ENCODE measurements at places on chromosomes 4 and X.

DNA sequence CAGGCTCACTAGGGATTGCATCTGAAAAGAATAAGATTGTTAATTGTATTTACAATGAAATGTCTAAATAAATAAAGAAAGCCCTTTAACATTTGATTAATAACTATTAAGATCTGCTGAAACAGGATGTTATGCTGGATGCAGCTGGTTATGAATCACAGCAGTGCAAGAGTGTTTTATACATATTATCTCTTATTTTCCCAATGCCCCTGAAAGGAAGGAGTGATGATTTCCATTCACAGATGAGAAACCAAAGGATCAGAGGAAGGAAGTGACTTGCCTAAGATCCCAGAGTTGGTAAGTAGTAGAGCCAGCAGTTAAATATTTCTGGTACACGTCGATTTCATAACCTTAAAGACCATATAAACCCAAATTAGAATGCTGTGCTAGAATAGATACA is 76.3 kb upstream of the ARHGAP36 start:
- DNase-seq: no peak

DNA sequence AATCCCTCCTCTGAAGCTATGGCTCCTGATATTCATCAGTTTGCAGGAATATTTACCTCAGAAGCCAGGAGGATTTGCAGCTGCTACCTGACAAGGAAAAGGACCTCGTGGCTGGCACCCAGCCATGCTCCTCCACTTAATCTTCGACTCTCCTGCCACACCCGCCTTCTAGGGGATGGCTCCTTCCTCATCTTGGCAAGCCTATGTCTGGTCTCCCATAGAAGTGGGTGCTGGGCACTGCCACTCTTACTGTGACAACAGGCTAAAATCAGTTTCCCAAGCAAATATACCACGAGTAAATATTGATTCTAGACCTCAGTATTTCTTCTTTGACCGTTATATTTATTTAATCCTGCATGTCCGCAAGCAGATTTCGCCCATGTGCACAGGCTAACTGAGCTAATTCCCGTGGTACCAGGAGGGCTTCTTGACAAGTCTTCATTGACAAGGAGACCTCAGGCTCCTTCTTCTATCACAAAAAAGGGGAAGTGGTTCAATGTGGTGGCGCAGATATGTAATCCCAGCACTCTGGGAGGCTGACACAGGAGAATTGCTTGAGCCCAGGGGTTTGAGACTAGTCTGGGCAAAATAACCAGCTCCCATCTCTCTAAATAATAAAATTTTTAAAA is 52.6 kb upstream of the DCTD start:
- DNase-seq: no peak

DNA sequence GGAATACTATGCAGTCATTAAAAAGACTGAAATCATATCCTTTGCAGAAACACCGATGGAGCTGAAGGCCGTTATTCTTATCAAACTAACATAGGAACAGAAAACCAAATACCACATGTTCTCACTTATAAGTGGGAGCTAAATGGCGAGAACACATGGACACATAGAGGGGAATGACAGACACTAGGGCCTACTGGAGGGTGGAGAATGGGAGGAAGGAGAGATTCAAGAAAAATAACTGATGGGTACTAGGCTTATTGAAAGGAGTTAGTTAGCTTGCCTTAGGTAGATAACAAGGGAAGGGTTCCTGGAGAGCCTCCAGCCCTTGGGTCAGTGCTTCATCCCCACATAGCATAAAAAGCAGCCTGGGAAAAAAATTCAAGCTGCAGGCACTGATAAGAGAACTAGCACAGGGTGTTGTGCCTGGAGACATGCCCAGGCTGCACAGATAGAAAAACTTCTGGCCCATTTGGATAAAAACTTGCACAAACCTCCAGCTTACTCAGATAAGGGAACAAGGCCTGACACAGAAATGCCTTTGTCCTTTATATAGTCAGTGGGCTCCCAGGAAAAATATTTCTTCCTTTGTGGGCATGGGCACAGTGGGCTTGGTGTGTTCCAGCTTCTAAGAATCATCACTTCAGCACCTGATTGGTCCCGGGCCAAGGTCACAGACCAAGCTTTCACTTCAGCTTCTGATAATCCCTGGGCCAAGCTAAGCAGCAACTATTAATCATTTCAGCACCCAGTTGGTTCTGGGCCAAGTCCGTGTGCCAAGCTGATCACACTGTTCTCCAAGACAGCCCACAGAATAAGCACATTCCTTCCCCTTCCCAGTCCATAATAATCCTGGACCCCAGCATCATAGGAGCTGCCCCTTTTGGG is 23.1 kb upstream of the PWWP3B start:
- no peak for DNase-seq

- no peak for DNase-seq
These were observed 387.8 kb downstream of the DCAF12L2 start for GRCh38 chrX:125778261-125778660.

- DNase-seq: no peak
These were observed 26.5 kb upstream of the CHRNA9 start for GRCh38 chr4:40308528-40309122.

GRCh38 chrX:102155806-102156179 is at the start of gene BEX5:
Gene BEX5 (minus strand): TSS chrX:102155977. CDS start chrX:102154265, 1,712 bp downstream.
- DNase-seq: peak; percentile 61

DNA sequence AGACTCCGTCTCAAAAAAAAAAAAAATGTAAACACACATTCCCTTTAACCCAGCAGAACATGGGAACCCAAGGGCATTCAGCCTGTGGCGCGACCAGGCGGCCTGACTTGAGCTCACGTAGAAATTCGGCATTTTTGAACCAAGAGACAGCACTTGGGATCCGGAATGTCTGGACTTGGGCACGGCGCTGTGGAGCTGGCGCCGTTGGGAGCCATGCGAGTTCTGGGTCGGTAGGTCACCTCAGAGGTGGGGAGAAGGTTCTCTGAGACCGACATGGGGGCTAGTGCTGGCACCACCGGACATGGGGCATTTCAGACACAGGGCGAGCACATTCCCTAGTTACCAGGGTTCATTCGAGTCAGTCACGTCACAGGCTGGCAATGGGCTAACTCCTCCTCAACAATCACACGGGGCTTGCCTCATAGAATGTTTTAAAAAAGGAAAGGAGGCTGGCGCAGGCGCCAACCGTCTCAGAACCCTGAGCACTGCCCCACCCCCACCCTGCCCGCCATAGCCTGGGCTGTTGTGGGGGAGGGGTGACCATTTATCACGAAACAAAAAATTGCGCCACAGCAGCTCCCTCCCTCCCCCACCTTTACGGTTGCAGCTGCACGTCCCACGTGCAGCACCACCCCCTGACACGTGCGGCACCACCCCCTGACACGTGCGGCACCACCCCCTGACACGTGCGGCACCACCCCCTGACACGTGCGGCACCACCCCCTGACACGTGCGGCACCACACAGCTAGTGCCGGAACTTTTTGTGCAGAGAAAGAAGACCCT is at the start of gene TEX28:
Gene TEX28 (minus strand): TSS at position 334 of the 784 bp plus-strand sequence. CDS start 3,007 bp downstream, outside the sequence.
- no peak for DNase-seq

- no peak for DNase-seq
These were observed 27.5 kb downstream of the STOX2 start for GRCh38 chr4:183932576-183932975.

DNA sequence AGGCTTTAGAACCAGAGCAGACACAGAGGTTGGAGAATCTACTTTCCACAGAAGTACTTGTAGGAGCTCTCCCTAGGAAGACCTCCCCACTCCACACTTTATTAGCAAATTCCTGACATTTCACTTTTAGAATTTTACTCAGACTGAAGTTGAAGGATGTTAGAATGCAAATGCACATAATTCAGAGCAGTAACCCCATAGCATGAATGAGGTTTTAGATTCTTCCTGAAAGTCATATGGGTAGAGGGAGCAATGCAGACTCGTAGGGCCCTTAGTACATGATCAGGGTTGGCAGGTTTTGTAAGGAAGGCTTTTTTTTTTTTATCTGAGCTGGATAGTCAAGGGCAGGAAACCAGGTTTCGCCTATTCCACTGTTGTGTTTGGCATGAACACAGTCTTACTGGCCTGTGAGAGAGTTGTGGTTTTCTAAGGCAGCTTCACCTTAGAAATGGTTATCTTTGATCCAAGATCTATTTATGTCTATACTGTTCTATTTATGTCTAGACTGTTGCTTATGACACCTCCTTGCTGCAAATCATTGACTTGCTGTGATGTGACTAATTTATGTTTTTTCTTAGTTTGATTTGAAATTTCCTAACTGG is 48.9 kb downstream of the SPATA18 start:
- no peak for DNase-seq

- no peak for DNase-seq
These were observed 1071.0 kb downstream of the ADGRL3 start for GRCh38 chr4:62271107-62271506.

DNA sequence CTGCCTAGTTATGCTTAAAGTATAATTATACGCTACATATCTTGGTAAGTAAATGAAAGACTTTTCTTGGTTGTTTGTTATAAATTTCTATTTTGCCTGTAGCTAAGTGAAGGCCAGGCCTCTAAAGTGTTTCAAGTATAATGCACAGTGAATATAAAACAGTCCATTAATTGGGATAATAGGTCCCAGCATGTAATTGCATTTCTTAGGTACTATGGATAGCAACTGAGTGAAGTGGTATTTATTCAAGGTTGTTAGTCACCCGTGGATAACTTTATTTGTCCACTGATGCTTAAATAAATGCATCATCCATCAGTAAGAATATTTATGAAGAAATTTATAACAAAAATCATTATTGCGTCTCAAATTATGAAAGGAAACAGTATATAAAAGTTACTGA is 59.1 kb downstream of the TEX13C start:
- no peak for DNase-seq

GRCh38 chr4:62448911-62449310 is 1248.8 kb downstream of the ADGRL3 start:
- no peak for DNase-seq

DNA sequence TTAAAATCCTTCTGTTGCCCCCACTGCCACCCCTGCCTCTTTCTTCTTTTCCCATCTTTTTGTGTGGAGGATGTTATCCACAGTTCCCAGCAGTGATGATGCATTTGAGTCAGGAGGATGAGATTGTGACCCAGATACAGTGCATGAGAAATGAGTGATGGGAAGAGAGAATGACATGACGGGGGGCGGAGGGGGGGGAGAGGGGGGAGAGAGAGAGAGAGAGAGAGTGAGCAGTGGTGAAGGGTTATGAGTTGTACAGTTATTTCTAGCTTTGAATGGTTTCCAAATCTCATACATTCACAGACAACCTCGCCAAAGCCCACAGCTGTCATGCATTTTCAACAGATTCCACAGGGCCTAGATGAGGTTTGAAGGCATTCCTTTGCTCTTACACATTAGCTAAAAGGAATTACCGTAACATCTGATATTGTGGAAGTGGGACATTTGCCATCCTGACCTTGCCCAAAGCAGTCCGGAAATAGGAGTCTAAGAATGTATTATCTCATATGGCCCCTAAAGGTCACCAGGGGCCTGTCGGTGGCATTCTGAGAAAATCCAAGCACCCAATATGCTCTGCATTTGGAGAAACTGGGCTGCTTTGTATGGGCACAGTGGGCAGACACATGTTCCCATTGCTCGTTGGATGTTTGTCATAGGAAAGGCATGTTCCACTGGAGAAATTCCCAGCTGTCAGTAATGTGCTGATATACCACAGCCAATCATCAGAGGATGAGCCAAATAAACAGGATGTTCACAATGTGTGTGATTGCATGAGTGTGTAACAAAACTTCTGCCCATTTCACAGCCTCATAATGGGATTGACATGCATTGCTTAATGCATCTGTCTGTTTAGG is 435.8 kb downstream of the SPRY1 start:
- DNase-seq: no peak

GRCh38 chrX:56792270-56793111 is 63.4 kb downstream of the NBDY start:
- no peak for DNase-seq

GRCh38 chrX:28628120-28628519 is 40.9 kb downstream of the IL1RAPL1 start:
- no peak for DNase-seq

DNA sequence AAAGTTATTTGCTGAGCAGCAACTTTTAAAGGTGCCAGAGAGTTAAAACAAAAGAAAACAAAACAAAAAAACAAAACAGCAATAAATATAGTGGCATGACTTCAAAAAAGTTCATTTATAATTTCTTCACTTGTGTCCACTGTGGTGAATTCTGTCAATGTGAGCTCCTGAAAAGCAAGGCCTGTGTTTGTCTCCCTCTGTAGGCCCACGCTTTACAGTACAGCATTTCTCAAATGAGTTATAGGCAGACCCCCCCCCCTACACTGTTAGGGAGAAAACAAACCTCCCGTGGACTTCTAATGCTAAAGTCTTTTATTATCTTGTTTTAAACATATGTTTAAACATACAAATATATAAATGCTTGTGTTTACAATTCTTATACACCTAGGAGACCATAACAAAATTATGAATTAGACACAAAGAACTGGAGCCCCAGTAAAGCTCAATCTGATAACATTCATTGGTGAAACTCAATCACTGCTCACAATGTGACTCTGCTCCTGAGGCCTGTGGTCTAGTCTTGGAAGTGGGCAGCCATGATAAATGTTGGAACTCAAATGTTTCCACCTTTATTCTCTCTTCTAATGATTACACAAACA is 47.0 kb upstream of the SCOC start:
- no peak for DNase-seq

GRCh38 chr4:118716304-118716703 is 31.1 kb downstream of the METTL14 start:
- no peak for DNase-seq

DNA sequence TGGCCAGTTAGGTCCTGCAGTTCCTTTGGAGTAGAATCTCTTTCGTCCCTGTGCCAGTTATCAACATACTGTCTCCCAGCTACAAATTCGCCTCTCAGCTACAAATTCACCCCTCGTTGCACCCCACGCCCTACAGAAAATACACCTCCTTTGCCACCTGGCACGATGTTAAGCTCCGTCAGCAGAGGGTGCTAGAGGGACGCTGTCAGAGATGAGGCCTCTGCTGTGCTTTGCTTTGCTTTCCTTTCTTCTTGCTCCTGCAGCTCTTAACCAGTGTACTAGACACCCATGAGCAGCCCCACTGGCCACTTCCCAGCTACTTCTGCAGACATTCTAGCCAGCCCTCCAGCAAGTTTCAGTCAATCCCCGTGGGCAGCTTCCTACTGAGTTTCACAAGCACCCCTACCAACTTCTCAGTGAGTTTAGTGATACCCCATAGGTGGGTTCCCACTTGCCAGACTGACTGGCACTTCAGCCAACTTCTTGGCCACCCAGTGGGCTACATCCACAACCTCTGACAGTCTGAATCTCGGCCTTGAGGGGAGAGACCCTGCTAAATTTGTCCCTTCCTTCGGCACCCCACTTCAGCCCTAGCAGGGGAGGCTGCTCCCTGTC is 21.8 kb downstream of the HAUS3 start:
- peak; percentile 73 for DNase-seq

- DNase-seq: no peak
These were observed 35.4 kb downstream of the CCSER1 start for GRCh38 chr4:90162566-90162965.

- no peak for DNase-seq
These were observed 4.7 kb upstream of the ATP1B4 start for GRCh38 chrX:120357186-120357585.

GRCh38 chrX:20477836-20478524 is 211.3 kb upstream of the RPS6KA3 start:
- no peak for DNase-seq

DNA sequence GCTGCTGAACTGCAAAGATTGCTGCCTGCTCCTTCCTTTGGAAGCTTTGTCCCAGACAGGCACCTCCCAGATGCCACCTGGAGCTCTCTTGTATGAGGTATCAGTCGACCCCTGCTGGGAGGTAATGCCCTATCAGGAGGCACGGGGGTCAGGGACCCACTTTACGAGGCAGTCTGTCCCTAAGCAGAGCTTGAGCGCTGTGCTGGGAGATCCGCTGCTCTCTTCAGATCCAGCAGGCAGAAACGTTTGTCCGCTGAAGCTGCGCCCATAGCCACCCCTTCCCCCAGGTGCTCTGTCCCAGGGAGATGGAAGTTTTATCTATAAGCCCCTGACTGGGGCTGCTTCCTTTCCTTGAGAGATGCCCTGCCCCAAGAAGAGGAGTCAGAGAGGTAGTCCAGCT is 197.5 kb downstream of the NAF1 start:
- DNase-seq: no peak

Data from stimulated activated naive CD4-positive, alpha-beta T cell treated with Interleukin-2 at 50 U/mL for 16 hours (primary cell).